Lung microvascular endothelial cell (primary cell): ENCODE measurements at places on chromosomes 2 and 18. TPM values are rescaled to one million over a fixed set of nuclear protein-coding genes. Genes with fewer than 3 reads are reported as not detected.

GRCh38 chr2:135728064-135728743 lies 13.5 kb upstream of the UBXN4 start:
- DNase-seq = no peak

DNA sequence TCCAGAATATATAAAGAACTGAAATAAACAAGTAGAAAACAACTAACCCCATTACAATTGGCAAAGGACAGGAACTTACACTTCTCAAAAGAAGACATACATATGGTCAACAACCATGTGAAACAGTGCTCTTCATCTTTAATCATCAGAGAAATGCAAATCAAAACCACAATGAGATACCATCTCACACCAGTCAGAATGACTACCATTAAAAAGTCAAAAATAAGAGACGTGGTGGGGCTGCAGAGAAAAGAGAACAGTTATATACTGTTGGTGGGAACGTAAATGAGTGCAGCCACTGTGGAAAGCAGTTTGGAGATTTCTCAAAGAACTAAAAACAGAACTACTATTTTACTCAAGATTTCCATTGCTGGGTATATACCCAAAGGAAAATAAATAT lies 1696.3 kb upstream of the TMEFF2 start:
- no peak for DNase-seq

ACMSD gene
- total RNA-seq = not detected in 2 replicates

ABCB11 gene
- total RNA-seq = under 0.01 TPM in 1 of 2 replicates, not detected in the other

GRCh38 chr2:217186668-217187159 lies 326.9 kb upstream of the TNP1 start:
- no peak for DNase-seq

APCDD1 gene
- total RNA-seq = not detected in 2 replicates

UGT1A5 gene
- total RNA-seq = not detected in 2 replicates

DNA sequence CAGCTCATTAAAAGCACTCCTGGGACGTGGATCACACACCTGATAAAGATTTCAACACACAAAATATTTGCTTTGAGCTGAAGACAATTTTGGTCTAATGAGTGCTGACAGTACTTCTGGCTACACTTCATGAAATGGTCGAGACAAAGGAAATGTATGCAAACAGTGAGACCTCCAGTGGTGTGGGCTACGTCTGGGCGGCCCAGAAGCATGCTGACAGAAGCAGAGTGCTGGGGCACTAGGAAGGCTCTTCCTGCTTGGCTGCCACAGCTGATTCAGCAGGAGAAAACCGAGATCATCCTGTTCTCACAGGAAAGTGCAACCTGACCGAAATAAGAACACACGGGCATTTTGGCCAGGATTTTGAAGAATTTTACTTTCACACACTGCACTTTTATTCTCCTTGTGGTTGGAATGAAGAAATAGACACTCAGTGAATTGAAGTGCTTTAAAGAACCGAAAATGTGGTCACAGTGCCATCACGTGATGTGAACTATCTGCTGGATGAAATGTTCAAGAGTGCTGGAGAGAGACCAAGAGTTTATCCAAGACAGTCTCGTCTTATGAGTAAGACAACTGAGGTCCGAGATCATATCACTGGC lies 149.5 kb downstream of the CCBE1 start:
- peak; percentile 82 for DNase-seq

DNA sequence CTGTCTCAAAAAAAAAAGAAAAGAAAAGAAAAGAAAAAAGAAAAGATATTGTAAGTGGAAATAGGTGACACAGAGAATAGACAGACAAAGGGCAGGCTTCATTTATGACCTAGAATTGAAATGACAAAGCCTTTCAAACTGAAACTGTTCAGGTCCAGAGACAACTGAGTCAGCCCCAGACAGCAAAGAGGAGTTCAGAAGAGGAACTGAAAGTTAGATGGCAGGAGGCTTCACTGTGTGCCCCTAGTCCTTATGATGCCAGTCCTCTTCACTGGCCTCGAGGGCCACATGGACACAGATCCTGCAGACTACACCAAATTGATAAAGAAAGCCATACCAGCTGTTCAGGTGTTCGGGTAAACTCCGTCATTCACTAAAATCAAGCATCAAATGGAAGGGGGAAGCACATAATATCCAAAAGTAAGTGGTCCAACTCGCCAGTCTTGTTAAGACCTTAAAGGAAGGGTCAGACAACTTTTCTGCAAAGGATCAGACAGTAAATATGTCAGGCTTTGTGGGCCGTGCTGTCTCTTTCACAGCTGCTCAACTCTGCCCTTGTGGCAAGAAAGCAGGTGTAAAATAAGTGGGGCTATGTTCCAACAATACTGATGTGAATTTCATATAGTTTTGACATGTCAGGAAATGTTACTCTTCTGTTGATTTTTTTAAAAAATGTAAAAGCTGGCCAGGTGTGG lies 231.9 kb upstream of the MGAT5 start:
- DNase-seq = no peak

GRCh38 chr2:18971069-18971378 lies 381.7 kb upstream of the NT5C1B start:
- no peak for DNase-seq

DNA sequence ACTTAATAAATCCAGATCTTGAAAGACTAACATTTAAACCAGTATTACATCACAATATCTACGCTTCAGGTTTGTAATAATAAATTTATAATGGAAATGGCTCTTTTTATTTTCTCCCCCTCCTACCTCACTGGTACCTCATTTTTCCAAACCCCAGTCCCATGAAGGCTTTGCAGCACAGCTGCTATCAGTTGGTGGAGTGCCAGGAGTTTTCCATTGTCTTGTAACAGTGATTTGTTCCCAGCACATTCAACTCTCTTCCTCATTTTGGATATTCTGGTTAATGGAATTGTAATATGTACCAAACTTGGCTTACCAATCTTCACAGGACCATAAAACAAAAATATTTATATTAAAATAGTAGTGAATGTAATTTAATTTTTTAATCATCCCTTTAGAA lies 91.2 kb downstream of the VRK2 start:
- peak; percentile 90 for DNase-seq

DNA sequence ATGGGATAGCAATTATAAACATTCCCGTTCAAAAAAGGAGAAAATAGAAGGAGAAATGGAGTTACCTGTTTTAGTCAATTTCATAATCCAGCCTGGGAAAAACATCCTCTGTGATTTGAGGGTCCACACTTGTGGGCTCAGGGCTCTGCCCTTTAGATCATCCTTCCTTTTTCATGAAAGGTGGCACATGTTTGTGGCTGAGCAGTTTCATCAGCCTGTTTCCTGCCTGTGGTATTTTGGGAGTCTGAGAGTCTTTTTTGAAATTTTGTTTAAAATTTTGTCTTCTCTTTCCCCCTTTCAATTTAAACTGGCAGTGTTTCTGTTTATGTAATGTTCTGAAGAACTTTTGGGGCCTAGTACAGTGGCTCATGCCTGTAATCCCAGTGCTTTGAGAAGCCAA lies 84.0 kb downstream of the KIAA1328 start:
- DNase-seq = no peak

GRCh38 chr2:157592948-157593347 lies 35.7 kb downstream of the ACVR1C start:
- DNase-seq = peak; percentile 19

DNA sequence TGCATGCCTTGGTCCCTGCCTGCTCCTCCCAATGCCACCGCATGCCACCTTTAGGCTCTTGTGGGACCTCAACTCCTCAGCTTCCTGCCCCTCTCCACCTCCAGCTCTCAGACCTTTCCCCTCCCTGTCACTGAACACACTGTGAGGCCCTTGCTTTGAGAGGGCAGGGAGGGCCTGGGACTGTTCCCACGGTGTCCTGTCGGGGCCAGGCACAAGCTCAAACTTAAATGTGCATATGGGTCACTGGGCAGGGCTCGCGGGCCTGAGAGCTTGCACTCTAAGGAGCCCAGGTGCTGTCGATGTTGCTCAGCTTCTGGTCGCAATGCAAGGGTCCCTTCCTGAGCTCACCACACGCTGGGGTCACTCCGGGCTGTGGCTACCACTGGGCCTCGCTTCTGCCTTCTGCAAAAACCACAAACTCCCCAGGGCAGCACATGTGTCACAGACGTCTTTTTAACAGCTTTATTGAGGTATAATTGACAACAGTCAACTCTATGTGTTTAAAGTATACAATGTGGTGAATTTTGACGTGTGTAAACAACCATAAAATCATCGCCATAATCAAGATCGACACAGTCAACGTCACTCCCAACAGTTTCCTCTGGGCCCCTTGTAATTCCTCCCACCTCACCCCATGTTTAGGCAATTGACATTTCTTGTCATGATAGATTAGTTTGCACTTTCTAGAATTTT lies 11.9 kb upstream of the B3GNT7 start:
- no peak for DNase-seq

DNA sequence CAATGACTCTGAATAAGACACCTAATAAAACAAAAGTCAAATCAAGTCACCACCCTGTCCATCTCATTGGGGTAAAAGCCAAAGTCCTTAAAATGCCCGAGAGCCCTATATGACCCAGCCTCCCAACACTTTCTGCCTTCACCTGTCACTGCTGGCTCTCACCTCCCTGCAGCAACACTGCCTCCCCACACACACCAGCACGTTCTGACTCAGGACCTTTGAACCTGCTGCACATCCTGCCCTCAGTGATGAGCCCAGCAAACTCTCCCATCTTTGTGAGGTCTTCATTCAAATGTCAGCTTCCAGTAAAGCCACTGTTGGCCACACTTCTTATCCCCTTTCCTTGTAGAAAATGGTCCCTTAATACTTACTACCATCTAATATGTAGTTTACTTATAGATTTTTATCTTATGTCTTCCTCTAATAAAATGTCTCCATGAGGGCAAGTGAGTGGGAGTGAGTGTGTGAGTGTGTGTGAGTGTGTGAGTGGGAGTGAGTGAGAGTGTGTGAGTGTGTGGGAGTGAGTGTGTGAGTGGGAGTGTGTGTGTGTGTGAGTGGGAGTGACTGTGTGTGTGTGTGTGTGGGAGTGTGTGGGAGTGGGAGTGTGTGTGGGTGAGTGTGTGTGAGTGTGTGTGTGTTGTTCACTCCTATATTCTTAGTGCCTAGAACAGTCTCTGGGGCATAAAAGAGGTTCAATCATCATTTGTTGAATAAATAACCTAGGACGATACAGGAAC lies 504.7 kb downstream of the EIPR1 start:
- DNase-seq = no peak

CHPF gene
- 0.40 and 0.44 TPM in 2 replicates for total RNA-seq

DNA sequence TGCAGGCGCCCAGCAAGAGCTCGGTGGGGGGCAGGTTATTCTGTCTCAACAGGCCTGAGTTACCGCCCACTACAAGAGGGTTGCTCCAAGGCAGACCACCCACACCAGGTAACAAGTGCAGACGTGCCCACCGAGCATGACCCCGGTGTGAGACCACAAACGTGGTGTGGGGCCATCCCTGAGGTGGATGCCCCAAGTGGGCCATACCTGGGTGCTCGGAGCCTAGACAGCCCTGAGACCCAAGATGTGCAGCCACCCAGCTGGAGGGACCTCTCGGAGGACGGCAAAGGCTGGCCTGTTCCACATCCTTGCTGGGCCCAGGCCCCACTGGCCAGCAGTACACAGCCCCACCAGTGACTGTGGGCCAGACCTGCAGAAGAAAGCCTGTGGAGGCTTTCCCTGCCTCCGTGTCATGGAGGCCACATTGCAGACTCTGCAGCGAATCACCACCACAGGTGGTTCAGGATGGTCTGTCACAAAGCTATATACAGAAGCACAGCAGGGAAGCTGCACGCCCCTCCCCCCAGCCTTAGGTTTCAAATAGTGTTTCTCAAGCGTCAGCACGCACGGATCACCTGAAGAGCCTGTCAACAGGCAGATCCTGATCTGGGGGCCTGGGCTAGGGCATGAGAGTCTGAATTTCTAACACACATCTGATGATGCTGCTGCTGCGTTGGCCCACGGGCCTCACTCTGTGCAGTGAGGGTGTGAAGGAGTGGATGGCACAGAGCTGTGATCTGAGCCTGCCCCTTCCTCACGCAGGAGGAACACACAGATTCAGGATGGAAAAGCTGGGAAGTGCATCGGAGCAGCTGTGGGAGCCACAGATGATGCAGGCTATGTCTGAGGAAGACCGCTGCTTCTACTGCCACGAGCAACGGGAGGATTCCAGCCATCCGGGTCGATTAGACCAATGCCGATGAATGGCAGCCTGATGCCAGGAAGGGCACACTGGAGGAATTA lies 96.8 kb downstream of the UXS1 start:
- DNase-seq = no peak

- no peak for DNase-seq
These were observed 3.6 kb upstream of the PROM2 start for GRCh38 chr2:95270541-95271081.

GRCh38 chr2:108029496-108029895 lies 43.2 kb downstream of the SLC5A7 start:
- no peak for DNase-seq

ANKRD62 gene
- not detected in 2 replicates for total RNA-seq

GRCh38 chr2:222582928-222583327 lies 73.0 kb downstream of the FARSB start:
- DNase-seq = no peak

GRCh38 chr2:158047156-158047611 lies 54.5 kb upstream of the UPP2 start:
- DNase-seq = peak; percentile 7

SCN9A gene
- under 0.01 and 0.22 TPM in 2 replicates for total RNA-seq
